ENCODE measurements at places on chromosomes 5 and 9. TPM values are rescaled to one million over a fixed set of nuclear protein-coding genes. Genes with fewer than 3 reads are reported as not detected.
A peak's percentile ranks its signal among the peaks of the same experiment; 100 is the strongest.

DNA sequence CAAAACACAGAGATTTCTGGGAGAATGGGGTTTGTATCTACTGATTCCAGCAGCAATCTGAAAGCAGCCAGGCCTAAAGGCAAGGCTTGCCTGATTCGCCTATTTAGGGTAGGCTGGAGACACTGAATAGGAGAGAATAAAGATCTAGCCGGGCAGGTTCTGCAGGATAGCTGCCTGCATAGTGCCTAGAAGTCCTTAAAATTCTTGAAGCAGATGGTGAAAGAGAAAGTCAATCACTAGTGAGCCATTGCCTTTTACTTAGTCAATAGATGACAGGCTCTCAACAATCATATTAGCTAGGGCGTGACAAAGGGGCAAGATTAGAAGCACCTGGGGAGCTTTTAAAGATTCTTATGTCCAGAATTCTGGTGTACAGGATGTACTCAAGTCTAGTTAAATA, 522.7 kb downstream of the HTR1A start:
- no peaks in the 10 kb centered on the region for H3K27me3 ChIP-seq
- no peak for DNase-seq
- no peak overlapping the region for H3K4me3 ChIP-seq
- no peaks in the 10 kb centered on the region for H3K4me1 ChIP-seq

GRCh38 chr9:112032009-112032408, 135.4 kb downstream of the UGCG start:
- H3K4me1 ChIP-seq, result peaks cover 51% of the 10 kb centered on the region
- H3K27ac ChIP-seq, result peak overlapping the region; percentile 6
- DNase-seq, result peak; percentile 23

DNA sequence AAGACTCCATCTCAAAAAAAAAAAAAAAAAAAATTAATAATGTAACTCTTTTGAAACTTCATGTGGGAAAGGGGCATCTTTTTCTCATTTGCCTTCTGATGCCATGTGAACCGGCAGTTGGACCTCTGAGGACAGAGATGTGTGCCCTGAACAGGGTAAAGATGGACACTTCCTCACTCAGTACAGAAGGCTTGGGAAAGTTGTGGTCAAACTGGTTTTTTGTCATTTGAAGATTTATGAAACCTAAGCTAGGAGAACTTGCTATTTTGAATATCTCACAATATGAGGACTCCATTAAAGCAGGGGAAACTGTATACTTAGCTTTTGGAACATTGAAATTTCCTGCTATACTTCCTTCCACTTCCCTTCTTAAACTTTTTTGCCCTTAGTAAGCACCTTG, 147.5 kb upstream of the ALDH1B1 start:
- DNase-seq, result no peak
- H3K27ac ChIP-seq, result no peak overlapping the region
- no peaks in the 10 kb centered on the region for H3K27me3 ChIP-seq
- no peaks in the 10 kb centered on the region for H3K36me3 ChIP-seq

- H3K4me1 ChIP-seq, result no peaks in the 10 kb centered on the region
- DNase-seq, result no peak
- H3K4me3 ChIP-seq, result no peak overlapping the region
Observed at GRCh38 chr5:126122942-126123341, 300.3 kb upstream of the GRAMD2B start.

- H3K27me3 ChIP-seq, result peaks cover 18% of the 10 kb centered on the region
- H3K27ac ChIP-seq, result no peak overlapping the region
- no peak for DNase-seq
- H3K36me3 ChIP-seq, result no peaks in the 10 kb centered on the region
- H3K4me1 ChIP-seq, result no peaks in the 10 kb centered on the region
- H3K4me3 ChIP-seq, result no peak overlapping the region
Observed at GRCh38 chr5:38636626-38637025, 80.2 kb upstream of the LIFR start.

DNA sequence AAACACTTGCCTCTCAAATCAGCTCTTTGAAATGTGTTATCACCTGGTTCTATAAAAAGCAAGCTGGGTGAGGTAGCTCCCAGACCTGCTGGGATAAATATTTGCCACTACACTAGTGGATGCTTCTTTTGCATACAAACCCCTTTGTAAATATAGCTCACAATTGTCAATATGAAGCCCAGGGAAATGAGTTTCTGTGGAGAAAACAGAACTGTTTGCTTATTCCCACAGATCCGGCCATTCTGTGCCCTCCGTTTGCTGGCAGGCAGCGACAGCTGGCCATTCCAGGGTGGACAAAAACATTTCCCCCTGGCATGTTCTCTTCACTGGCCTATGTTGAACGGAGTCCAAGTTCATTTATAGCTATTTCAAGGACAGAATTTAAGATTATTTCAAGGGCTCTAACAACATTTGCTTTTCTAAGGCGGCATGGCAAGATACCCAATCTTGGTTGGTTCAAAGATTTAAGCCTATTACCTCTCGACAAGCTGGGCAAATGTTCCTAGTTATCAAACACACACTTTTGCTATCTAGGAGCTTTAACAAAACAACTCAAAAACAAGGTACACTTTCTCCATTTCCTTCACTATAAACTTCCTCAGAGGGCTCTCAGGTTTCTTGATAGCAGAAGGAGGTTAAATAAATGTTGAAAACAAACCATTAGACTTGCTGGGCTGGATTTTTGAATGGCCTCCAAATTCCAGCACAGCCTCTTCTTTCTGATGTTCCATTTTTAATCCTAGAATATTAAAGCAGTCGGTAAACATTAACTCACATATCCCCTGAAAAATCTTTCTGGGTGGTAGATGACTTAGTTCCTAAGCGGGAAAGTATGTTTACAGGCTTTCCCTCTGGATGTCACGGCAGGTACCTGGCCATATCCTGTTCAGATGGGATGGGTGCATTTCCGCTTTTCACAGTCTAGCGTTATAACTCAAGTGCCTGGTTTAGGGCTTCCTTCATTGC, 332.3 kb downstream of the PLK2 start:
- no peaks in the 10 kb centered on the region for H3K4me1 ChIP-seq
- no peak overlapping the region for H3K4me3 ChIP-seq

DNA sequence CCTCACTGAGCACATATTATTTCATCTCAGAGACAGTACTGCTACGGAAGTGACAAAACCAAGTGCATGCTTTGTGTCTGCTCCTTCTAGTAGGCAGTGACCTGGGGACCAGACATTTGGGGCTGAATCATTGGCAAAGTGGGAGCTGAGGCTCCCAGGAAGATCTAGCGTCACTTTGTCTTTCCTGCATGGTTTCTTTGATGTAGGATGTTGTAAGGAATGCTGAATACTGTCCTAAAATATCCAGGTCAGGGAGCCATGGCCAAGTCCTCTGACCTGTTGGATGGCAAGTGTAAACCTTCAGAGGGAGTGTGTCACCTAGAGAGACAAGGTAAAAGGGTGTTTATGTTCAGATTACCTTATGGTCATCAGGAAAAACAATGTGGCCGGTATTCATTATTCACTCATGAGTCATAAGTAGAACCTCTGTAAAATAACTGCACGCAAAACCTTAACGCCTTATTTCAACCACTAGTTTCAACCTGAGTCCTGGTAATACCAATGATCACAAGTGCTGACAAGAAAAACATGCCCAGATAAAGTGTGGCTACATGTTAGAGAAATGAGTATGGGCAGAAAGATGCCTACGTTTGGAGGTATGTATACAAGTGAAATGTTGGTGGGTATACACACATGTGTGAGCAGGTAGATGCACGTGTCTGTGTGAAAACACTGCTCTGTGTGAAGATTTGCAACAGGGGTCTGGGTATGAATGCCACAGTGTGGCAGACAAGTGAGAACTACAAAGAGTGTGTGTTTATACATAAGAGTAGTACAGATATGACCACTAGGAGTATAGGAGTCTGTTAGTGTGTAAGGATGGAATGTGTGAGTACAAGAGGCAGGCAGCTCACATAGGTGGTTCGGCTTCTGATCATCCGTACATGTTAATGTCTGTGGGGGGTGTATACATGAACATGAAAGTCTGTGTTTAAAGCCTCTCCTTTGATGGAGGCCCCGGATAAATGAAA, 263.9 kb downstream of the SPOCK1 start:
- H3K36me3 ChIP-seq, result no peaks in the 10 kb centered on the region
- no peaks in the 10 kb centered on the region for H3K4me1 ChIP-seq
- H3K27ac ChIP-seq, result no peak overlapping the region
- no peak for DNase-seq
- H3K27me3 ChIP-seq, result peaks cover 17% of the 10 kb centered on the region

GRCh38 chr9:118985851-118986250, 383.4 kb downstream of the BRINP1 start:
- no peak for DNase-seq
- no peaks in the 10 kb centered on the region for H3K4me1 ChIP-seq
- no peaks in the 10 kb centered on the region for H3K36me3 ChIP-seq
- no peak overlapping the region for H3K4me3 ChIP-seq
- H3K27me3 ChIP-seq, result no peaks in the 10 kb centered on the region

- H3K27me3 ChIP-seq, result no peaks in the 10 kb centered on the region
- H3K4me3 ChIP-seq, result no peak overlapping the region
- H3K27ac ChIP-seq, result no peak overlapping the region
- no peaks in the 10 kb centered on the region for H3K4me1 ChIP-seq
- no peak for DNase-seq
- H3K36me3 ChIP-seq, result peaks cover 11% of the 10 kb centered on the region
Observed at GRCh38 chr9:92564504-92564903, 28.7 kb upstream of the ECM2 start.

DNA sequence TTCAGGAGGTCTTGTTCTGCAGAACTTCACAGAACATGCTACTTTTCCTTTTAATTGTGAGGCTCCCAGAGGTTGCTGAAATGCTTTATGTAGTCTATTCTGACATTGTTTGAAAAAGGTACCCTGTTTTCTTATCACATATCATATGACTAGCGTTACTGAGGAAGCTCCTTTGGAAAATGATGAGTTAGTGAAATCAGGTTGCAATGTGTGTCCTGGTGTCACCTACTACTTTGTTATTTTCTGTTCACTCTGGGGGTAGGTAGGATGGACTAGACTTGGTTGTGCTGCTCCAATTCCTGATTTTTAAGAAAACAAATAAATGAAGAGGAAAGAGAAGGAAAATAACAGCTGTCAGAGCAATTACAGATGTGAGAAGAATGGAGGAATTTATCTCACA, 93.7 kb downstream of the PAPPA start:
- H3K27ac ChIP-seq, result no peak overlapping the region
- H3K27me3 ChIP-seq, result no peaks in the 10 kb centered on the region
- no peak for DNase-seq
- H3K4me3 ChIP-seq, result no peak overlapping the region

- peaks cover 11% of the 10 kb centered on the region for H3K36me3 ChIP-seq
- H3K4me1 ChIP-seq, result no peaks in the 10 kb centered on the region
- DNase-seq, result no peak
- no peaks in the 10 kb centered on the region for H3K27me3 ChIP-seq
- H3K4me3 ChIP-seq, result no peak overlapping the region
- H3K27ac ChIP-seq, result no peak overlapping the region
Observed at GRCh38 chr5:77995793-77996409, 219.8 kb upstream of the TBCA start.

Gene TMEM38B
- 17.8 TPM for total RNA-seq

Gene IL11RA
- 12.1 TPM for total RNA-seq

Gene APBA1
- total RNA-seq, result 0.08 TPM

Gene LAMC3
- total RNA-seq, result 0.91 TPM

Gene PCDHA1
- total RNA-seq, result not detected

Gene SLC25A2
- total RNA-seq, result 0.21 TPM

Gene F2RL2
- not detected for total RNA-seq

Data from activated naive CD8-positive, alpha-beta T cell treated with anti-CD3 and anti-CD28 coated beads for 36 hours (primary cell).